Stimulated activated memory B cell treated with anti-CD40 and anti-IgM and Interleukin-4, amounts not matched to agents 10 μg/mL and 1 μg/mL and 100 μg/mL, for 72 hours (primary cell): ENCODE measurements at places on chromosomes 2 and 18.

DNA sequence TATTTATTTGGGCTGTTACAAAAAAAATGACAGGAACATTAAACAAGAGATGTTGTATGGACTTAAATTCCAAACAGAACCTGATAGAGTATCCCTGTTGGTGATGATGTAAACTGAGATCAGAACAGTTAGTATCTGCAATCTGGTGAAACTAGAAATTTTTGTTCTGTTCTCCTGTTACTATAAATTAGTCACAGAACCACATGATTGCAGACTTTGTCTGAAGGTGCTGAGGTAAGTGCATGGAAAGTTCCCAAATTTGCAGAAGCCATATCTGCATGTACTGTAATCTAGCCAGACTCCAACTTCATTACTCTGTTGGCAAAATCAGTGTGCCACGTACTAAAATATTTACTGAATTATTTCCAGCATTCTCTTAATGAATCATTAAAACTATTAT lies 516.3 kb upstream of the FSIP2 start:
- no peak for ATAC-seq

DNA sequence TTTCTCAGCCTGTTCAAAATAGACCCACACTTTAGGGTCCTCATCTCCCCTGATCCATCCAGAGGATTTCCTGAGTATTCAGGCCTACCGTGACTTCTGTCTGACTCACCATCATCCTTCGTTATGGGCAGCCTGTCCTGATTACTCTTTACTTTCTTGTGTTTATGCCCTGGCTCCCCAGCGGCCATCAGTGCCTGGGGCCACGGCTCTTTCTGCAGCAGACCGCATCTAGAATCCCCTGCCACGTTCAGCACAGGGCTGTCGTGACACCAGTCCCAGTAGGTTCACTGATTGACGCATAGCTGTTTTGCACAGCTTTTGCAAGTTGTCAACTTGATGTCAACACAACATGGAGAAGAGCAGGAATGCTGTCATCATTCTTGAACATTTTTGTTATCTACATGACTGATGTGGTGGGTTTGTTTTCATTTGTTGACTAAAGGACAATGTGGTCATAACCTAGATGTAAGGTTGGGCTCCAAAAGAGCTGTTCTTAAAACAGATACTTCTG lies 225.6 kb downstream of the HAUS1 start:
- no peak for ATAC-seq

- peak; percentile 68 for ATAC-seq
Measured at GRCh38 chr2:184597571-184597991, 748 bp upstream of the ZNF804A start.

- ATAC-seq = no peak
Measured at GRCh38 chr2:222039821-222040220, 259.0 kb downstream of the PAX3 start.

GRCh38 chr2:30927465-30928075 lies 120.3 kb upstream of the CAPN13 start:
- ATAC-seq = no peak

DNA sequence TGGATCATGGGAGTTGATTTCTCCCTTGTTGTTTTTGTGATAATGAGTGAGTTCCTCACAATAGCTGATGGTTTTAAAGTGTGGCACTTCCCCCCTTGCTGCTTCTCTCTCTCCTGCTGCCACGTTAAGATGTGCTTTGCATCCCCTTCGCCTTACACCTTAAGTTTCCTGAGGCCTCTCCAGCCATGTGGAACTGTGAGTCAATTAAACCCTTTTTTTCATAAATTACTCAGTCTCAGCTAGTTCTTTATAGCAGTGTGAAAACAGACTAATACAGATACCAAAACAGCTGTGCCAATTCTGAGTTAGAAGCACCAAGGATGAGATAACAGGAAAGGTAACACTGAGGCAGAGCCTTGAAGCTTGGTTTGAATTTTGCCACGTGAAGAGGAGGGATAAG lies 44.7 kb downstream of the ITSN2 start:
- peak; percentile 91 for ATAC-seq

DNA sequence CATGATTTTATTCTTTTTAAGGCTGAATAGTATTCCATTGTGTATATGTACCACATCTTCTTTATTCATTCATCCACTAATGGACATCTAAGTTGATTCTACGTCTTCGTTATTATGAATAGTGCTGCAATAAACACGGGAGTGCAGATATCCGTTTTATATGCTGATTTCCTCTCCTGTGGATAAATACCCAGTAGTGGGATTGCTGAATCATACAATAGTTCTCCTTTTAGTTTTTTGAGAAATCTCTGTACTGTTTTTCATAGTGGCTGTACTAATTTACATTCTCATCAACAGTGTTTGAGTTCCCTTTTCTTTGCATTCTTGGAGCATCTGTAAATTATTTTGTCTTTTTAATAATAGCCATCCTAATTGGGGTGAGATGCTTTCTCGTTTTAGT lies 114.5 kb downstream of the RGPD3 start:
- ATAC-seq = no peak

DNA sequence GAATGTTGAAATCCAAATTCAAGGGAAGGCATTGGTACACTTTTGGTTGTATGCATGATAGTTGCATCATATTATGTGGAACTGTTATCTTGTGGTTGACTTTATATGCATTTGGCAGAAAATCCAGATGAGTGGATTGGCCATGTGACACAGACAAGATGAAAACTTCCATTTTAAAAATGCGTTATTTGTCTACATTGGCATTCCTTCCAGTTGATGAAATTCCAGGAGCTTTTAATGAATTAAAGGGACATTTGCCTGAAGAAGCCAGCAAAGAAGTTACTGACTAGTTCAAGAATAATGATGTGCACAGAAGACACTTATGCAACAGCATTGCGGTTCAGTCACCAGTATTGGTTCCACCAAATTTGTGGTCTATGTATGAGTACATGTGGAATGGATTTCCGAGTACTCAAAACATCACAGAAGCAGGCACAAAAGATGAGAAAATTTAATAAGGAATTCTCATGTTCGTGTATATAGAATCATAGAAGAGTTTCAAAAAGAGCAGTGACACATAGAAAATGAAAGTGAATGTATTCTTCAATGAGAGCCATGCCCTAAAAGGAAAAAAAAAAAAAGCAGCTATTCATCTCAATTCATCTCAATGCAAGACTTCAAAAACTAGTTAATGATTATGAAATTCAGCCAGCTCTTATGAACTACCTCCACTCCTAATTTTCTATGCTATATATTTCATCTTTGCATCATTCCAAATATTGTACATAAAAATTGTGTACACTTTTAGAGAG lies 232.1 kb downstream of the RBM43 start:
- no peak for ATAC-seq
